Thoracic aorta (tissue), 2 donors: ENCODE measurements at places on chromosomes 12 and 14. TPM values are rescaled to one million over a fixed set of nuclear protein-coding genes. Genes with fewer than 3 reads are reported as not detected.

DNA sequence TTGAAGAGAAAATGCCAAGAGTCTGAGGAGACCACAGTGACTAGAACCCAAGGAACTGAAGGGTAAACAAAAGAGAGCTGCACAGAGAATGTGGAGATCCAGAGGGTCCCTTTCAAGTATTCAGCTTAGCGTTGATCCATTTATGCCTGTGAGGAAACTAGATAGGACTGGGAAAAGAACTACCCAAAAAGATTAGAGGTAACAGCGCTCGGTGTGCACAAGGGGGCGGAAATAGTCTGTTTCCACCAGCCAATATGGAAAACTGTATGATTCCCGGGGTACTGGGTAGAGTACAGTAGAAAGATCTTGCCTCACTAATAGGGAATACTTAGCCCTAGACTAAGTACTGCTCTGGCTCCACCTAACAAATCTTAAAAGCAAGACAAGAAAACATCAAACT, 135.5 kb downstream of the DPF3 start:
- DNase-seq, result no peak

The SYNDIG1L gene
- total RNA-seq, result 0.21 TPM

The KRT74 gene
- not detected for total RNA-seq

The BBS10 gene
- 9.3 TPM for total RNA-seq

The TSHR gene
- total RNA-seq, result not detected

The KLRB1 gene
- total RNA-seq, result not detected
